ENCODE measurements at places on chromosomes 7 and 10.

DNA sequence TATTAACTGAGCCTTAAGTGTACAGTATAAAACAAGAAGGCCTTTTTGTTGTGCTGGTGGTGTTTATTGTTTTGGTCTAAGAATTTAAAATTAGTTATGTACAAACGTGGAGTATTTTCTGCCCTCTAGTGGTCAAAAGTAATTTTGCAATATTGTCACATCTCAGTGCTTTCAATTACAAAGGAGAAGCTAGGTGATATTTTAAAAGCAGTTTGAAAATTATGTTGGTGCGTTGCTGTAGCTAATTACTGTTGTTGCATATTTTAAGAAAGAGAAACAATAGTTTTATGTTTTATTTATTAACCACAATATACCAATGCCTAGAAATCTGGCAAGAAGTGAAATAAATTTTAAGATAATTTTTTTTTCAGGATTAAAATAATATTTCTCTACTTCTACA lies 11.4 kb downstream of the NPVF start:
- peak; percentile 47 for DNase-seq

- no peak for DNase-seq
Observed at GRCh38 chr7:4247106-4247876, 434.8 kb upstream of the FOXK1 start.

GRCh38 chr10:105949721-105950120 lies 1214.8 kb downstream of the SORCS1 start:
- no peak for DNase-seq

- no peak for DNase-seq
Observed at GRCh38 chr10:3067859-3068179, 471 bp downstream of the PFKP start.

DNA sequence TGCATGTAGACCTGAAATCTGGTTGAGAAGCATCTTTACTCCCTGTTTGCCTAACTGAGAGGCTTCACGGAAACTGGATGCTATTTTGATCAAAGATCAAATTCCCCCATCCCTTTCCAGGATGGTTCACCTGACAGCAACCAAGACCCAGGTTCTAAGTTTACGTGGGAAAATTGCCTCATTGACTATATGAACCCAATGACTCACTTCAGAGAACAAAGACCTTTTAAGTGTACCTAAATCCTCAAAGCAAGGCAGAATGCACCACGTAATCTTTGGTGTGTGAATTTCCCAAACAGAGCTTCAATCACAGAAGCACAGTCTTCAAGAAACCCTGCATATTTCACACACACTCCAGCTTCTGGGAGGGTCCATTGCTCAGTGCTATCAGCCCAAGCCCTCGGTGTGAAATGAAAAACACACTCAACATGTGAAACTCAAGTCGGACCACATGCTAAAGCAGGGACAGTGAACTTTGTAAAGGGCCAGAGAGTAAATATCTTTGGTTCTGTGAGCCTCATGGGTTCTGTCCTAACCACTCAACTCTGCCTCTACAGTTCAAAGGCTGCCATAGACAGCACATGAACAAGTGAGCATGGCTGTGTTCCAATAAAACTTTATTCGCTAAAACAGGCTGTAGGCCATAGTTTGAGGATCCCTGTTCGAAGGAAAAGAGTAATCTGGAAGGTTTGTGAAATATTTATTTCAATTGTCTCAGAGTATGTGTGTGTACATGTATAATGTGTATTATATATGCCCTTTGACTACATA lies 275.6 kb upstream of the FOXK1 start:
- DNase-seq = no peak
